ENCODE measurements at places on chromosomes 11 and 22. TPM values are rescaled to one million over a fixed set of nuclear protein-coding genes. Genes with fewer than 3 reads are reported as not detected.

DNA sequence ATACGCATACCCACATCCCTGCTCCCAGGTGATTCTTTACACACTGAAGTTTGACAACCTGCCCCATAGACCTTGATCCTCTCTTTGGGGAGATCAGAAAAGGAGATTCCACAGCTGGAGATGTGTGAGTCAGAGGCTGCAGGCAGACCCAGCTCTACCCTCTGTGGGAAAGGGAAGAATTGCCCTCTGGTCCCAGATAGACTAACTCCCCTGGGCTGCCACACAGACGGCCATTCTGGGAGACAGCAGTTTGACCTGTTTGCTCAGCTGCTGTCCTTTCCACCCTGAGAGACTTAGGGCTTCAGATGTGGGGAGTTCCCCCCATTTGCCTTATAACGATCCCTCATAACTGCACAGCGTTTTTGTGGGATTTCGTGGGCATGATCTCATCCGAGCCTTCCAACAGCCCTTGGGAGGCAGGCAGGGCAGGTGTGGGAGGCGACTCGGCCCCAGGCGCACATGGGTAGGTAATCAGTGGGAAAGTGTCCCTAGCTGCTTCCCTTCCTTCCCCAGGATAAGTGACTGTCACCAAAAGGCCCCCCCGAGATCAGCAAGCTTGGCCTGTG, 14.1 kb downstream of the FAM83F start:
- no peak overlapping the region for H3K4me3 ChIP-seq
- H3K36me3 ChIP-seq, result no peaks in the 10 kb centered on the region
- no peaks in the 10 kb centered on the region for H3K27me3 ChIP-seq
- DNase-seq, result no peak

OR5P2 gene
- 1.3 TPM for total RNA-seq

GRCh38 chr22:24506802-24507438, 11.8 kb downstream of the UPB1 start:
- peak overlapping the region; percentile 70 for H3K27ac ChIP-seq
- no peak overlapping the region for H3K4me3 ChIP-seq
- H3K4me1 ChIP-seq, result peaks cover 80% of the 10 kb centered on the region
- H3K36me3 ChIP-seq, result no peaks in the 10 kb centered on the region
- no peaks in the 10 kb centered on the region for H3K27me3 ChIP-seq

DNA sequence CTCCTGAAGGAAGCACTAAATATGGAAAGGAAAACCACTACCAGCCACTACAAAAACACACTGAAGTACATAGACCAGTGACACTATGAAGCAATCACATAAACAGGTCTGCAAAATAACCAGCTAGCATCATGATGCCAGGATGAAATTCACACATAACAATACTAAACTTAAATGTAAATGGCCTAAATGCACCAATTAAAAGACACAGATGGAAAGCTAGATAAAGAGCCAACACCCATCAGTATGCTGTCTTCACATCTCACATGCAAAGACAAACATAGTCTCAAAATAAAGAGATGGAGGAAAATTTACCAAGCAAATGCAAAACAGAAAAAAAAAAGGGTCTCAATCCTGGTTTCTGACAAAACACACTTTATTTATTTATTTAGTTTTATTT, 171.7 kb downstream of the TTC28 start:
- H3K27ac ChIP-seq, result no peak overlapping the region
- no peak overlapping the region for H3K4me3 ChIP-seq
- DNase-seq, result no peak
- H3K36me3 ChIP-seq, result no peaks in the 10 kb centered on the region
- H3K4me1 ChIP-seq, result no peaks in the 10 kb centered on the region

MUC5B gene
- total RNA-seq, result 2.1 TPM

DNA sequence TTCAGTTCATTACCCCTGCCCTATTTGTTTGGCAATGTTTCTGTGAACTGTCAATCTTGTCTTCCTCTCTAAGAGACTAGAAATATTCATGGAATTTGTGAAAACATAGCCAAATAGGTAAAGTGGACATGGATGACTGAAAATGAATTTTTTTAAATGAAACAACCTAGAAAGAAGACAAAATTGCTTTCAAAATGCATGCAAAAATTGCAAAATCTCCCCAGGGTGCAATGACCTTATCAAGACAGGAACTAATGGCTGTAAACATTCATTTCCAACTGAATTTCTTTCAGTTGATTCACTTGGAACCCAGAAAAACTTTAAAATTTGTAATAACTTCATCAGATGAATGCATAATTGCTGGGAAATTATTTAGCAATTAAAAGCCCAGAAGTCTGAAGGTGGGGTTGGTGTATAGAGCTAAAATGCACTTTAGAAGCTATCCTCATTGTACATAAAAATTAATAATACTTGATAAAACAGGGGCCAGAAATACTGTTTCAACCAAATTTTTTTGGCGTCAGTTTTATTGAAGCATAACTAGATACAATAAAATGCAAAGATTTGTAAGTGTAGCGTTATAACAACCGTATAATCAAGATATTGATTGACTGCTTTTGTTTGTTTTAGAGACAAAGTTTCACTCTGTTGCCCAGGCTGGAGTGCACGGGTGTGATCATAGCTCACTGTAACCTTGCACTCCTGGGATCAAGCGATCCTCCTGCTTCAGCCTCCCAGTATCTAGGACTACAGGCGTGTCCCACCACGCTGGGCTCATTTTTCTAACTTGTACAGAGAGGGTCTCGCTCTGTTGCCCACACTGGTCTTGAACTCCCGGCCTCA, 27.6 kb upstream of the SLC35C1 start:
- peaks cover 91% of the 10 kb centered on the region for H3K27me3 ChIP-seq
- no peak overlapping the region for H3K4me3 ChIP-seq
- no peaks in the 10 kb centered on the region for H3K4me1 ChIP-seq
- no peak overlapping the region for H3K27ac ChIP-seq

DNA sequence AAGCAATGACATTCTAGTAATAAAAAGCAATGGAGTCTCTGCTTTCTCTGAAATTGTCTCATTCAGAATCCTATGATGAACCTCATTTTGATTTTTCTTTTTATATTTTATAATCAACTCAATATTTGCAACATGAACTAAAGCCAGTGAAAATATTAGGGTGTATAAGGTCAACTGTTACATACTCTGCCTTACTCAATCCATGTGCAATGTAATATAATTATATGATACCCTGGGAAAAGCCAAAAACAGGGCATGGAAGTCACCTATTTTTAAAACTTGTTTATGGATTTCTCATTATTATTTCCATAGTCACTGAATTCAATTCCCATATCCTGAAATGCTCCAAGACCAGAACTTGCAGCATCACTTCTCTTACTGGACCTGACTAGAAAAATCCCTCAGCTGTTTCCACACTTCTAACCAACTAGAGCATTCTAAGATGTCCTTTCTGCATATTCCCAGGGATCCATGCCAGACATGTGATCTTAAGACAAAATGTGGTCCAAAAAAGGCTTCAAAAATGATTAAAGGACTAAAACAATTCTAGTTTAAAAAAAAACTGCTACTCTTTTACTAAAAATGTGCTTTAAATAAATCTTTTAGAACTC, 97.3 kb downstream of the GUCY1A2 start:
- no peaks in the 10 kb centered on the region for H3K27me3 ChIP-seq
- no peaks in the 10 kb centered on the region for H3K36me3 ChIP-seq
- H3K4me1 ChIP-seq, result no peaks in the 10 kb centered on the region

DNA sequence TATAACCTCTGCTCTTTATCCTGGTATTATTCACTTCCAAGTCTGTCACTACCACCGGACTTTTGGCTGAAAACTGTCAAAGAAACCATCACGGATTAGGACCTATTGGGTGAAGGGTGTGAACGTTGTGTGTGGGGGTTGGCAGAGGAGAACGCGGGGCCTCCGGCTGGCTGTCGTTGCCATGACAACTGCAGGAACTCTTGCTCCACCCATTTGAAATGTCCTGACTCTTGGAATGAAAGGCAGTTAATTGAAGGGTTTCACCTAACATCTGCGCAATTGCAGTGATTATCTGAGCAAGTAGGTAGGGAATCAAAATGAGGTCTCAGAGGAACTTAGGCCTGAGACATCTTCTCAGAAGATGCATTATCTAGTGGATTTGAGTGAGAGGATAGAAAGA, 60.9 kb upstream of the CLMP start:
- H3K36me3 ChIP-seq, result no peaks in the 10 kb centered on the region
- H3K27ac ChIP-seq, result no peak overlapping the region
- H3K27me3 ChIP-seq, result no peaks in the 10 kb centered on the region
- DNase-seq, result no peak
- peaks cover 9% of the 10 kb centered on the region for H3K4me1 ChIP-seq

EP300 gene
- total RNA-seq, result 53.4 TPM

DNA sequence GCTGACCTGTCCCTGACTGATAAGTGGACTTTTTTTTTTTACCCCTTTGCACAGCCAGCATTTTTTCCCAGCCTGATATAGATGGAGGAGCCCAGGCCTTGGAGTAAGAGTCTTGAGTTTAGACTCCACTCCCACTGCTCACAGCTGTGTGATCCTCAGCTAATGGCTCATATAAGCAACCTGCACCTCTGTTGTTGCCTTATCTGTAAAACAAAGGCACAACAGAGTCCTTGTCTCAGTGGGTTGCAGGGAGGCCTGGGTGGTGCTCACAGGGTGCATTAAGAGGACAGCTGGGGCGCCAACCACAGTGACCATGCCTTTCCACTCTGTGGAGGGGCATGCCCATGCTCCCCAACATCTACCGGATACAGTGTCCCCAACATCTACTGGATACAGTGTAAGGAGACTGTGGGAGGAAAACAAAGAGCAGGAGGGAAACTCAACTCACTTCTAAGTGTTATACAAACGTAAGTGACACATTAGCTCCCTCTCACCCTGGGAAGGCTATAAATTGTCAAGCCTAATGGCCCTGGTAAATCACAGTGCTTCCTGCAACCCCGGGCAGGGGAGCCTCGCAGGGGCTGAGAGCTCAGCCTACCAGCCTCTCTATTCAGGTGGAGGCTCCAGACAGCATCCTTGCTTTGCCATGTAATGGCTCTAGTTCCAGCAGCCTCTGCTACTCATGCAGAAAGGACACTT, 109.5 kb downstream of the TENM4 start:
- no peaks in the 10 kb centered on the region for H3K4me1 ChIP-seq
- H3K27me3 ChIP-seq, result peaks cover 86% of the 10 kb centered on the region
- H3K36me3 ChIP-seq, result no peaks in the 10 kb centered on the region
- H3K4me3 ChIP-seq, result no peak overlapping the region
- no peak for DNase-seq

DNA sequence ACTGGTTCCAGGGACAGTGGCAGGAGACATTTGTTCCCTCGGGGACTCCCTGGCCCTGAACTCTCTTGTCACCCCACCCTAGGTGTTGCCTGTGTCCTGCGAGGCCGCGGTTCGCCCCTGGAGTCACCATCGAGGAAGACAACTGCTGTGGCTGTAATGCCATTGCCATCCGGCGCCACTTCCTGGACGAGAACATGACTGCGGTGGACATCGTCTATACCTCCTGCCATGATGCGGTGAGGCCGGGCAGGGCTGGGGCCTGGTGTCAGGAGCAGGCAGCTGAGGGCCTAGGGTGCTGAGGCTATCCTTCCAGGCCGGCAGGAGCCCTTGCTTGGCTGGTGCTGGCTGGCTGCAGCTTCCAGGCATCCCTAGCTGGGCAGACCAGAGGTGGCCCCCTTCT, 17.7 kb upstream of the MYRF start:
- no peak overlapping the region for H3K4me3 ChIP-seq
- H3K36me3 ChIP-seq, result no peaks in the 10 kb centered on the region
- no peak overlapping the region for H3K27ac ChIP-seq
- no peaks in the 10 kb centered on the region for H3K27me3 ChIP-seq

MRPL49 gene
- total RNA-seq, result 95.0 TPM

DNA sequence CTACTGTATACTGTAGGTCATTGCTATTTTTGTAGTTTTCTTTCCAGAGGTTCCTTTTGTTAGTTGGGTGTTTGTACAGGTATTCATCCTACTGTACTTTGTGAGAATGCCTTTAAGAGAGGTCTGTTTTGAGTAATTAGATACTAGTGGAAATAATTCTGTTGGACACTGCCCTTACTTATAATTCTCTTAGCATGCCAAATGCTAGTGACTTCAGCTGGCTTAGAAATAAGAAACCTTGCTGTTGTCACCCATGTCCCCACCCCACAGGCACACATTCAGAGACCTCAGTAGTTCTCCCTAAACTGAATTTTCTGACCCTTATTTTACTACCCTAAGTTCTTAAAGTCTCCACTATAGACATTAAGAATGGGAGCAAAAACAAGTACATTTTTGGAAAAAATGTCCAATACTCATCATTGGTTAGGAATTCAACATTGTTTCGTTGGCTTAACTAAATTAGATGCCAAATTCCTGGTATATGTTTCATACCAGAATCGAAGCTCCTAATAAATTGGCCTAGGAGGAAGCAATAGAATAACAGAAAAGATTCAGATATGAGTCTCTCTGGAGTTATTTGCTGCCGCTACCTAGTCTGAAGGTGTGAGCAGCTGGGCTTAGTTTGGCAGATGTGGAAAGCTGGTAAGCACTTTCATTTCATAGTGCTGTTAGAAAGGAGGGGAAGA, 28.4 kb downstream of the ZNF143 start:
- no peak overlapping the region for H3K4me3 ChIP-seq
- no peak overlapping the region for H3K27ac ChIP-seq
- peak; percentile 34 for DNase-seq

GRCh38 chr22:20194681-20195593, 44.1 kb upstream of the CCDC188 start:
- H3K4me1 ChIP-seq, result no peaks in the 10 kb centered on the region
- no peak for DNase-seq
- no peak overlapping the region for H3K4me3 ChIP-seq
- no peaks in the 10 kb centered on the region for H3K36me3 ChIP-seq

DNA sequence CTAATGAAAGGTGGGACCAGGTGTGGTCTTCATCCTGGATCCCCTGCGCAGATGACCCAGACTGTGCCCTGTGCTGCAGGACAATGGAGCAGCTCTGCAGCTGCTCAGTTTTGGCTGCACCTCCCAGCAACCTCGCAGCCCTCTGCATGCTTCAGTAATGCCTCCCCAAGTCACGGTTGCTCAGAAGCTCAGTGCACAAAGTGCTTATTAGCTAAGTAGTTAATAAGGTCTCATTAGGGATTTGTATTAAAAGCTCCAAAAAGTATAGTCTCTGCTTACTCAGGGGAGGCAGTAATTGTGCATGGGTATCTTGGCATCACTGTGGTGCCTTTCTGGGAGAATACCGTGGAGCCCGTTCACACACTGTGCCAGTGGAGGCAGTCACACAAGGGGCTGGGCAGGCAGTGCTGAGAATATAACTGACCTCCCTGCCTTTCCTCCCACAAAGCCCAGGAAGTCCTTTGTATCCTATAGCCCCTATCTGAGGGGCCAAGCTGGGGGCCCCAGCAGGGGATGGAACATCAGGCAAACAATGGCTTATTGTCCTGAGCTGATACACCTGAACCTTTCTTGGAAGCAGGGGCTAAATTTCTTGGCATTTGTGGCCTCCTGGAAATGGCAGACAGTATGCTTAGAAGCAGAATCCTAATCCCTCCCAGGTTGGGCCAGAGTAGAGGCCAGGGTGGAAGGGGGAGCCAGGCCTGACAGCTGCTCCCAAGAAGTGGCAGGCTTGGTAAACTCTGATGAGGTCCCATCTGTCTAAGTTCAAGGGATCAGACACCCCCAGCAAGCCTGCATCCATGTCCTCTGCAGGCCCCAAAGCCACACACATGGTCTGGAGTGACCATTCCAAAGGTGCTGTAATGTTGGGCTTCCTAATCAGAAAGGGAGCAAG, 125.5 kb upstream of the PARVA start:
- no peak for DNase-seq
- no peak overlapping the region for H3K27ac ChIP-seq
- no peak overlapping the region for H3K4me3 ChIP-seq
- H3K36me3 ChIP-seq, result no peaks in the 10 kb centered on the region
